ENCODE measurements at places on chromosomes 6 and 20. TPM values are rescaled to one million over a fixed set of nuclear protein-coding genes. Genes with fewer than 3 reads are reported as not detected.

- no peaks in the 10 kb centered on the region for H3K4me1 ChIP-seq
- H3K4me3 ChIP-seq: no peak overlapping the region
- no peak overlapping the region for H3K27ac ChIP-seq
- no peaks in the 10 kb centered on the region for H3K36me3 ChIP-seq
Measured at GRCh38 chr6:31091680-31092079, 20.7 kb downstream of the C6orf15 start.

GRCh38 chr6:16440636-16441212 is 202.3 kb downstream of the GMPR start:
- no peak for DNase-seq
- H3K27me3 ChIP-seq: no peaks in the 10 kb centered on the region
- no peaks in the 10 kb centered on the region for H3K4me1 ChIP-seq

GRCh38 chr6:152270301-152270925 is 366.7 kb downstream of the SYNE1 start:
- H3K27ac ChIP-seq: no peak overlapping the region
- H3K4me1 ChIP-seq: no peaks in the 10 kb centered on the region
- no peak for DNase-seq
- H3K36me3 ChIP-seq: no peaks in the 10 kb centered on the region
- H3K4me3 ChIP-seq: no peak overlapping the region

DNA sequence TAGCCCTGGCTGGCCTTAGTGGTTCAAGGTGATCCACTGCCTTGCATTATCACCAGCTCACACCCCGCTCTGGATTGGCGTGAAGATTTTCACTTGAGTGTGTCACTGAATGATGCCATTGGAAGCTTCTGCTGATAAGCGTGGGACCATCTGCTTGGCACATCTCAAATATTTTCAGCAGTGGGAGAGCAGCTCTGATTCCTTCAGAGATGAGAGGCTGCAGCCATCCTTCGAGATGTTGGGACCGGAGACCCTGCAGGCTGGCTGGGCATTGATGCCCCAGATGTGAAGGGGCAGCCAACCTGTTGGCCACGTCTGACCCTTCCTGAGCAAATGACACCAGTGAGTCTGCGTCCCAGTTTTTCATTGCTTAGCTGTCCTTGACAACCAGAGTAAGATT is at the start of gene MAS1:
Gene MAS1, plus strand, starts transcription at position 197 of the 400 bp plus-strand sequence. CDS start 15,968 bp downstream, outside the sequence.
- no peak within 1 kb of the TSS for H3K4me3 ChIP-seq
- DNase-seq: no peak
- no peak within 1 kb of the TSS for H3K27ac ChIP-seq
- H3K36me3 ChIP-seq: no peaks in the 10 kb centered on the region

DNA sequence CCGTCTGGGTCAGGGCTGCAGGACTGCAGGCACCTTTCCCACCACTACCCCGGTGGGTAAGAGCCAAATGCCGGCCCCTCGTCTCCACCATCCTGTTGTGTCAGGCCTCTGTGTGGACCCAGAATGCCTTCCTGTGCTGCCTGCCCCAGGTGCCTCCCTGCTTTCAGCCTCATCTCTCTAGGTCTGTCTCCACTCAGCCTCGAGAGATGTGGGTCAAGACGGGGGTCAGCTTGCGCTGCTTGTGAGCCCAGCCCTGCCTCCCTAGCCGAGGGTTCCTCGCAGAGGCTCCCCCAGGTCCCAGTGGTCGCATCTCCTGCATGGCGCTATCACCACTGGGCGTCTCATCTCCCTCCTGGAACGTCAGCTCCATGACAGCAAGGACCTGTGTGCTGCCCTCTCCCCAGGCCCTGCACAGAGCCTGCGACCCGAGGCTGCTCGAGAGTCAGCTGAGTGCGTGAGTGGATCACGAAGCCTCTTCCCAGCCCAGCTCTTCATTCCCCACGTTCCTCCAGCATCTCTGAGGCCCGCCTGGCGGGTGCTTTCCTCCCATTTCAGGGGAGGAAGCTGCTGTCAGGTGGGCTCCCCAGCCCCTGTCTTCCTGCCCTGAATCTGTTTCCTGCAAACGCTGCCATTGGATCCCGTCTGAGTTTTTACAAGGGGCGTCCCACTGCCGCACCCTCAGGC is 38.7 kb upstream of the ZBP1 start:
- H3K36me3 ChIP-seq: no peaks in the 10 kb centered on the region
- no peaks in the 10 kb centered on the region for H3K27me3 ChIP-seq

DNA sequence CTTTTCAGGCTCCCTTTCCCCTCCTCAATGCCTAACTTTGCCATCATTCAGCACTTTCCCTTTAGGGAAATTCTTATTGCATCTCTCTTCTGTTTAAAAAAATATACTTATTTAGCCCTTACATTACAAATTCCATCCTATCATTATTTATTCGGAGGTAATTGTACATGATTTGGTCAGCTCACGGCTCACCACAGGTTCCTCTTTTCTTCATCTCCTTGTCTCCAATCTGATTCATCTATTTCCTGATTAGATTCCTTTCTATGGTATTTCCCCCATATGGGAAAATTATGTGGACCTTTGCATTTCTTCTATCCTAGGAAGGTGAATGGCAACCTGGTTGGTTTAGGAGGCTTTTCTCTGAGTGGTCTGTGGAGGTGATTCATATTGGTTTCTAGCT is 12.9 kb upstream of the EMILIN3 start:
- DNase-seq: no peak
- no peak overlapping the region for H3K27ac ChIP-seq
- peaks cover 5% of the 10 kb centered on the region for H3K4me1 ChIP-seq
- no peaks in the 10 kb centered on the region for H3K36me3 ChIP-seq
- H3K27me3 ChIP-seq: no peaks in the 10 kb centered on the region
- H3K4me3 ChIP-seq: no peak overlapping the region

DNA sequence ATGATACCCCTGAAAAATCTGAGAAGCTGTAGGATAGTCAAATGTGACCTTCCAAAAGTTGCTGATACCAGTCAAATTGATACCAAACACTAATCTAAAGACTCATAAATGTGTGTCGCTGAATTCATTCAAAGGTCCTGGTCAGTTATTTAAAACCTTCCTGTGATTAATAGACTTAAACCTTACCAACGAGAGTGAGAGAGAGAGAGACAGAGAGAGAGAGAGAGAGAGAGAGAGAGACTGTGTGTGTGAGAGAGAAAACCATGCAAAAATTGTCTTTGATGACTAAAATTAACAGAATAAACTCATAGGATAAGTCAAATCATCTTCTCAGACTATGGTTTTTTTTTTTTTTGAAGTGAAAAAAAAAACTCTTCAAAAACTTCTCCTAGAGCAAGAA is 370.9 kb upstream of the HS3ST5 start:
- H3K36me3 ChIP-seq: no peaks in the 10 kb centered on the region
- no peaks in the 10 kb centered on the region for H3K27me3 ChIP-seq
- H3K4me1 ChIP-seq: no peaks in the 10 kb centered on the region

- no peaks in the 10 kb centered on the region for H3K27me3 ChIP-seq
- H3K27ac ChIP-seq: no peak overlapping the region
- H3K4me1 ChIP-seq: no peaks in the 10 kb centered on the region
Measured at GRCh38 chr6:78701407-78701806, 165.9 kb upstream of the IRAK1BP1 start.

DNA sequence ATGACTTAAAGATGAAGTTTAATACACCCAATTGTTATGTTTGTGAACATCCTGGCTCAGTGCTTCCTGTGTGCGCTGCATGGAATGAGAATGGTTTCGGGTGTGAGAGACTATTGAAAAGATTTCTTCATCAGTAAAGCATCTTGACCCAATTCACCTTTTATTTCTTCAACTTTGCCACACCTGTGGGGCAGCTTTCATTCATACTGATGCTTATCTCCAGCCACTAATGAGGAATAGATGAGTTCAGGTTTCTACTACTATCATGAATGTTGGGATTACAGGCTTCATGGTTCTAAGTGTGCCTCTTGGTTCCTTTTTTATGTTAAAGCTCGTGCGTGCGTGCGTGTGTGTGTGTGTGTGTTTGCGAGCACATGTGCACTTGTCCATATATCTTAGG is 373.7 kb upstream of the SOX4 start:
- no peak overlapping the region for H3K4me3 ChIP-seq
- no peak for DNase-seq
- no peaks in the 10 kb centered on the region for H3K36me3 ChIP-seq
- H3K27ac ChIP-seq: no peak overlapping the region
- H3K4me1 ChIP-seq: peaks cover 11% of the 10 kb centered on the region

- DNase-seq: no peak
- H3K27me3 ChIP-seq: no peaks in the 10 kb centered on the region
- no peak overlapping the region for H3K27ac ChIP-seq
- peaks cover 8% of the 10 kb centered on the region for H3K4me1 ChIP-seq
- no peaks in the 10 kb centered on the region for H3K36me3 ChIP-seq
Measured at GRCh38 chr6:21085211-21085610, 508.3 kb upstream of the SOX4 start.

GRCh38 chr6:97401533-97401932 is 118.5 kb upstream of the MMS22L start:
- H3K27ac ChIP-seq: no peak overlapping the region
- no peaks in the 10 kb centered on the region for H3K36me3 ChIP-seq
- no peak overlapping the region for H3K4me3 ChIP-seq

GRCh38 chr20:1741309-1742048 is 83.9 kb upstream of the SIRPG start:
- no peaks in the 10 kb centered on the region for H3K27me3 ChIP-seq
- H3K27ac ChIP-seq: no peak overlapping the region
- H3K4me1 ChIP-seq: no peaks in the 10 kb centered on the region

DNA sequence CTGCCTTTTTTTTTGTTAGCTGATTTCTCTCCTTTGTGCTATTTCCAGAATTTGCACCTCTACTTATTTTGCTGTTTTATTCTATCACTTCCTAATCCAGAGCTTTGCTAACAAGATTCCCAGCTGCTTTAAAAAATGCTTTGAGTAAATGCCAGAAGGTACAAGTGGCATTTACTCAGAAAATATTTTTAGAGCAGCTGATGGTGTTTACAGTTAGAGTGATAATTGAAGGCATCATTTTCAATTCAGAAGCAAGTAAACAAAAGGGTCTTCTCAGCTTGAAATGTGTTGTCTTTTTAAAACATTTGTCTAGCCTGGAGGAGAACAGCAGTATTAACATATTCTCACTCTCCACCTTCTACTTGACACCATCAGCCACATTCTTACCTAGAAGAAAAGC is 99.9 kb downstream of the OTOR start:
- H3K27me3 ChIP-seq: no peaks in the 10 kb centered on the region
- H3K4me3 ChIP-seq: no peak overlapping the region
- H3K36me3 ChIP-seq: no peaks in the 10 kb centered on the region
- DNase-seq: no peak
- no peak overlapping the region for H3K27ac ChIP-seq
- H3K4me1 ChIP-seq: peaks cover 6% of the 10 kb centered on the region

DNA sequence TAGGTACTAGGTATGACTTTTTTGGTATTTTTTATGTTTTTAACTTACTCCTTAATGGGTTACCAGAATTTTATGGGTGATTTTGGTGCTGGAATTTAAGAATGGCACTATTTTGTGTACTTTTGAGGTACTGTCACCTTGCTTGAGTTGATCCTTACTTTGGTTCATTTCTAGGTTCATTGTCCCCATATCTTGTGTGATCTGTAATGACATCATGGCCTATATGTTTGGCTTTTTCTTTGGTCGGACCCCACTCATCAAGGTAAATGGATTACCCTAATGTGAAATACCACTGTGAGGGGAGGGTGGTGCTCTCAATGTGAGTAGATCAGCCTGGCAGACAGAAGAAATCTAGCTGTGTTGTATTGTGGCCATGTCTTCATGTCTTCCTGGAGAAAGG is 57.9 kb downstream of the CDS2 start:
- DNase-seq: no peak
- no peak overlapping the region for H3K27ac ChIP-seq
- H3K36me3 ChIP-seq: no peaks in the 10 kb centered on the region
- H3K4me3 ChIP-seq: no peak overlapping the region
- no peaks in the 10 kb centered on the region for H3K27me3 ChIP-seq
- peaks cover 9% of the 10 kb centered on the region for H3K4me1 ChIP-seq

DNA sequence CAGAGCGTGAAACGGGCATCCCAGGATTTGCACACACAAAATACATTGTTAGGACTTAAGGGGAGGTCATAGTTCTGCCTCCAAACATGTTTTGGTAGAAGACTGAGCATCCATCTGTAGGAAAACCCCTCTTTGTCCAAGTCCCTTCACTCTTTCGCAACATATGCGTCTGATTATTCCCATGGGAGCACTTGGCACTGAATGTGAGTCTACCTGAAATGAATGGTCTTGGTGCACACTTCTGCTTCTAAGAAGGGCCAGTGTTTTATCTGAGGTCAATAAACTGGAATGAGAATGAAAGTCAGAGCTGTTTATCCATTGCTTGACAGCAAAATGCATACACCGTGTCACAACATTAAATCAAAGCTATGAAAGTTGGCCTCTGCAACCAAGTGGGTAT is 33.0 kb downstream of the GJA10 start:
- H3K4me1 ChIP-seq: peaks cover 38% of the 10 kb centered on the region
- H3K27me3 ChIP-seq: no peaks in the 10 kb centered on the region

- H3K27me3 ChIP-seq: no peaks in the 10 kb centered on the region
- H3K4me3 ChIP-seq: no peak overlapping the region
- DNase-seq: no peak
- H3K36me3 ChIP-seq: no peaks in the 10 kb centered on the region
- no peak overlapping the region for H3K27ac ChIP-seq
Measured at GRCh38 chr6:43522547-43523261, 5.8 kb downstream of the POLR1C start.

GRCh38 chr6:30998785-30999184 is 11.5 kb upstream of the MUC22 start:
- H3K4me3 ChIP-seq: no peak overlapping the region
- H3K4me1 ChIP-seq: no peaks in the 10 kb centered on the region
- no peak for DNase-seq
- H3K36me3 ChIP-seq: no peaks in the 10 kb centered on the region

DNA sequence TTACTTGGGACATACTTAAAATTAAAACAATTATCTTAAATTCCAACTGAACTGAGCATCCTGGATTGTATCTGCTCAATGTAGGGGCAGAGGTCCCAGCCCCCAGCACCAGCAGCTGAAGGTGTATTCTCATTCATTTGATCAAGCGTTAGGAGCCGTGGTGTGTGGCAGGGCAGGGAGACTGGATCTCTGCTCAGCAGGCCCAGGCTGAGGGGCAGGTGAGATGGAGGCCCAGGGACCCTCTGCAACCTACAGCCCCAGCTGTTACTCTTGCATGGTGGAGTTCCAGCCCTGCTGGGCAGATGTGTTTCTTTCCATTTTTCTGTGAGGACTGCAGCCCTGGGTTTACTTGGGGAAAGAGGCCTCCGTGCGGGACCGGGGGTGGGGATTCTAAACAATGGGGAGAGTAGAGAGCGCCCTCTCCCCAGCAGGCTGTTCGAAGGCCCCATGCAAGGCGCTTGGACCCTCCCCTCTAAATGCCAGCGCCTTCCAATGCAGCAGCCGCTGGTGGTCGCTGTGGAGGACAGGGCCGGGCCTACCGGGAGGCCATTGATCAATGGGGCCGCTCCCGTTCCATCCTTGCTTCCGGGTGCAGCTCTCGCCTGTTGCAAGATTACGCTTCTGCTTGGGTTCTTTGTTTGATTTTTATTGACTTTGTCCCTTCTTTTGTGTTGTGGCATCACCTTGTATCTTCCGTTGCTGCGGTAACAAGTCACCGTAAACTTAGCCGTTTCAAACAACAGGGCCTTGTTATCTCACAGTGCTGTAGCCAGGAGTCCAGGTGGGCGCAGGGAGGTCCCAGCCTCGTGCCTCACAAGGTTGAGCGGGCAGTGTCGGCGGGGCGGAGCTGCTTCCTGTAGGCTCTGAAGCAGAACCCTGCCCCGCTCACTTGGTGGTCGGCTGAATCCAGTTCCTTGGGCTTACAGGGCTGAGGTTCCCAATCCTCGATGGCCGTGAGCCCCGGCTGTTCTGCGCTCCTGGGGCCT is 134.8 kb upstream of the PHACTR3 start:
- no peaks in the 10 kb centered on the region for H3K27me3 ChIP-seq
- DNase-seq: peak; percentile 60
- H3K4me1 ChIP-seq: peaks cover 19% of the 10 kb centered on the region
- H3K36me3 ChIP-seq: no peaks in the 10 kb centered on the region
- no peak overlapping the region for H3K4me3 ChIP-seq

HLA-DQA1 gene
- total RNA-seq: not detected

KCNQ2 gene
- total RNA-seq: 39.5 TPM

KCNK15 gene
- 0.21 TPM for total RNA-seq

MAD2L1BP gene
- 88.1 TPM for total RNA-seq

XKR7 gene
- 0.07 TPM for total RNA-seq

FAM217A gene
- not detected for total RNA-seq

MC3R gene
- not detected for total RNA-seq
